ENCODE measurements at places on chromosomes 1 and 21. TPM values are rescaled to one million over a fixed set of nuclear protein-coding genes. Genes with fewer than 3 reads are reported as not detected.

RXRG gene
- not detected for total RNA-seq

MFAP2 gene
- 39.9 TPM for total RNA-seq

MROH9 gene
- 0.39 TPM for total RNA-seq

FNBP1L gene
- 8.7 TPM for total RNA-seq

MCOLN2 gene
- 0.85 TPM for total RNA-seq

TMEM125 gene
- not detected for total RNA-seq

UBE2U gene
- not detected for total RNA-seq

ETV3L gene
- total RNA-seq, result not detected

NAV1 gene
- total RNA-seq, result 115 TPM

CD101 gene
- 0.59 TPM for total RNA-seq

GDAP2 gene
- total RNA-seq, result 26.6 TPM

RGS13 gene
- not detected for total RNA-seq

GREM2 gene
- 14.7 TPM for total RNA-seq

FYB2 gene
- total RNA-seq, result not detected

SYTL1 gene
- 0.07 TPM for total RNA-seq

KRTAP12-3 gene
- total RNA-seq, result not detected

PPIAL4G gene
- total RNA-seq, result not detected

RNASEL gene
- 13.4 TPM for total RNA-seq

CLCA4 gene
- not detected for total RNA-seq

CEP104 gene
- total RNA-seq, result 44.6 TPM

CHAF1B gene
- total RNA-seq, result 1.6 TPM

All from smooth muscle cell of the pulmonary artery (primary cell).